CD4-positive, alpha-beta T cell treated with Interleukin-17A for 4 hours (primary cell): ENCODE measurements at places on chromosomes 16 and 17.

- DNase-seq: no peak
Observed at GRCh38 chr17:80649200-80649644, 104.6 kb downstream of the RPTOR start.

GRCh38 chr17:37742116-37742761 is 2.6 kb downstream of the HNF1B start:
- no peak for DNase-seq

GRCh38 chr16:30186782-30187555 is 3.6 kb downstream of the CORO1A start:
- DNase-seq: peak; percentile 96

- no peak for DNase-seq
Observed at GRCh38 chr17:60508384-60508980, 17.6 kb downstream of the APPBP2 start.

DNA sequence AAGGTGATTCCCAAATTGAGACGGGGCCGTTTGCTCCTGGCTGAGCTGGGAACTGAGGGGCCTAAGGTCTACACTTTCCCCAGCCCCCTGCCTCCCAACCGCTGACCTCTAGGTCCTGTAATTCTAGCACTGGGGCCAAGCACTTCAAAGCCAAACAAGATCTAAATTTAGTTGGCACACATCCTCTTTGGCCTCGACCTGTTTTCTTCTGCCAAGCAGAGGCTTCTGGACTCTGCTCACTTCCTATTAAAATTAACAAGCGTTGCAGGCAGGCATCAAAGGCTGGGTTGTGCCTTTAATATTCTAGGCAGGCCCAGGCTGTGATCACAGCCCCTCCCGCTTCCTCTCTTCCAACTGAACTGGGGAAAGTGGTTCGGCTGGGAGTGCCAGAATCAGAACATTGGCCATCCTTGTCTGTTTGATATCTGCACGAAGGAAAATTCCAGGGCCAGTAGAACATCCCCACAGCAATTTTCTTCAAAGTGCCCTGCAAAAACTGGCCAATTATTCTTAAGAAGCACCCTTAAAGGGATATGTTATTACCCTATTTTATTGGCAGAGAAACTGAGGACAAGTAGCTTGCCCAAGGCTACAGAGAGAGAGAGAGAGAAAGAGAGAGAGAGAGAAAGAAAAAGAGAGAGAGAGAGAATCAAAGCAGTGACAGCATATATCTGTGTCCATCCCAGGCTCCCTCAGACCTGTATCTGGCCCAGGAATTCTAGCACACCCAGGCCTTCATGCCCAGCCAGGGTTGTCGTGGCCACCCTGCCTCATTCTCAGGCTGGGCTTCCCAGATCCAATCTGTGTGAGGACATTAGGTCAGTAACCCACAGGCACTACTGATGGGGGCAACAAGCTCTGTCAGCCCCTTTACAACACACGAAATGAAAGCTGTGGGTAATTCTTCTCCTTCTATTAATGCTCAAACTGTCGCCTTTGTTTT is 12.8 kb upstream of the MT4 start:
- no peak for DNase-seq
